ENCODE measurements at places on chromosomes 3 and 15.

DNA sequence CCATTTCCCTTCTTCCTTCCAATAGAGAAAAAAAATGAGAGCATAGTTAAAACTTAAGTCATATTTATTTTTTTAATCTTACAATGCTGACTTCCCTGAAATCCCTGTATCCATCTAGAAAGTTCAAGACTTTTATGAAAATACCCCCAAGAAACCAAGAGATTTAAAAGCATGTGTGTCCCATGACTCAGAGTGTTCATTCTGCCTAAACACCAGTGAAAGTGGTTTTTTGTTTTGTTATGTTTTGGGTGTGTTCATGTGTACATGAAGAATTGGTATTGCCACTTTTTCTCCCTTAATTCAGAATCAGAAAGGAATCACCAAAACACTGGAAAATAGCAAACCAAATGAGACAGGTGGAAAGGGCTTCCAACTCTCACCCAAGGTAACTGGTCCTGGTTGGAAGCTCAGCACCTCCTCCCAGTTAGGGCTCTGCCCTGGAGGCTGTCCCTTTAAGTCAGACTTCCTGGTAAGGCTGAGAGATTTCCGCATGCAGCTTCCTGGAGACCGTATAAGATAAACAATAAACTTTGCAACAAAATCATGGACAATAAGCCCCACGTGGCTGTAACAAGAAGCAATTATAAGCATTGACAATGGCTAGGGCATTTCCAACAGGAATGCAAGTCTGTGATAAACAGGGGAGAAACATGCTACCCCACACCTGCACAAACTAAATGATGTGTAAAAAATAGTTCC is 121.9 kb upstream of the ARHGEF3 start:
- no peak for DNase-seq

DNA sequence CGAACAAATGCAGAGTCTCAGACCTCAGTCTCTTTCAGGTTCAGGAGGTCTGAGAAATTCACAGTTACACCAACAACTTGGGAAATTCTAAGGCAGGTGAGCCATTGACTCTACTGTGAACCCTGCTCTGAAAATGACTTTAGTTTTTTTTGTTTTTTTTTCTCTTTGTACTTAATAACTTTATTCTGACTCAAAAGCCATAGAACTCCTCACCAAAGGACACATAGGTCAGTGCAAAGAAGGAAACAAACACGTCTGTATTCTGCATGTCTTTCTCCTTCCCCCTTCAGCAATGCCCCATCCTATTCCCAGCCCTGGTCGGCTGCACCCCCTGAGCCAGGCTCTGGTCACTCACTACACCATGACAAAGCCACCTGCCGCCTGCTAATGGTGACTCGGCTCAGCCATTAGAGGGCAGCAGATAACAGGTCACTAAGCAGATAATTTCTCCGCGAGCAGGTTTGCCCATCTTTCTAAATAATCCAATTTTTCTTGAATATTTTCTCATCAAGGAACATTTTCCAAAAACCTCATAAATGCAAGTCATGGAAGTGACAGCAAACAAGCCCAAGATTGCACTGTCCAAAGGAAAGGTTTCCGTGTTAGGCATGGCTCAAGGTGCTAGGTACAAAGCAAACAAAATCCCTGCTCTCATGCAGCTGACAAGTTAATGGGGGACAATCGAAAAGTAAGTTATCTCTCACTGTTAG is 37.7 kb downstream of the TM4SF4 start:
- peak; percentile 25 for DNase-seq

DNA sequence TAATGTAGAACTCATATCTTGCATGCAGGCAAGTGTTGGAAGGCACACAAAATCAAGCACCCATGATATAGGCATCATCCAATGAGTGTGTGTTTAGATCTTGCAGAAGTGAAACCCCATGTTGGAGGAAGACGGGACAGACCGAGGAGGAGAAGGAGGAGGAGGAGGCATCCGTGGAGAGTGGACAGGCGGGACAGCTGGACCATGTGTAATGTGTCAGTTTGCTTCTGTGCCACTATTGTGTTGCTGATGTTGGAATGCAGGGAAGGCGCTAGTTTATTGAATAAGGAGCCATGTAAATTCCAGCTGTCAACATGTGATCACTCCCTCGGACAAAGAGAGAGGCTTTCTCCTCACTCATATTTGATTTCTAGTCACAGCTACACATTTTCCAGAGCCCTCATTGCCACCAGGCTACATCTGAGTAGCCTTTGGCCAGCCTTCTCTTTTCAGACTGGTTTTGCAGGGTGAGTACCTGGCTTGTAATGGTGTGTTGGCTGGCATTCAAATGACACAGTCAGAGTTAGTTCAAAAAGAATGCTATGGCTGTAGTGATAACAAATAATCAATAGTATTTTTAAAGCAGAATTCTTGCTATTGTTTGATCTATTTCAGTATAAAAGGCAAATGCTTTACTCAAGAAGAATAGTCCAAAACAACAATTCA is 1037.6 kb upstream of the NR2F2 start:
- DNase-seq: no peak

DNA sequence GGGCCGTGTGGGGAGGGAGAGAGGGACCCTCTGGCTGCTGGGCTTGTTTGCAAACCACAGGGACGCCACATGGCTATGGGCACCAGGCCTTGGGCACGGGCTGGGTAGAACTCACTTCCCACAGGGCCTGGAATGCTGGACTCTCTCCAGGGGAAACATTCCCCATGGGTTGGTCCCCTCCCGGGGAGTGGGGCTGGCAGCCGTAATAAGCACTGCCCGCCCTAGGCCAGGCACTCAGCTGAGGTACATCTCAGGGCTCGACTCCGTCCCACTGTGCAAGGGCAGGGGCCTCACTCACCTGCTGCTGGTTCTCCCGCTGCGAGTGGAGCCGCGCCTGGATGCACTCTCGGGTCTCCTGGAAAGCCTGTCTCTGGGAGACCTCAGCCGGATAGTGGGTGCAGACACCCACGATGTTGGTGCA is 96.7 kb downstream of the ADCY5 start:
- DNase-seq: no peak

DNA sequence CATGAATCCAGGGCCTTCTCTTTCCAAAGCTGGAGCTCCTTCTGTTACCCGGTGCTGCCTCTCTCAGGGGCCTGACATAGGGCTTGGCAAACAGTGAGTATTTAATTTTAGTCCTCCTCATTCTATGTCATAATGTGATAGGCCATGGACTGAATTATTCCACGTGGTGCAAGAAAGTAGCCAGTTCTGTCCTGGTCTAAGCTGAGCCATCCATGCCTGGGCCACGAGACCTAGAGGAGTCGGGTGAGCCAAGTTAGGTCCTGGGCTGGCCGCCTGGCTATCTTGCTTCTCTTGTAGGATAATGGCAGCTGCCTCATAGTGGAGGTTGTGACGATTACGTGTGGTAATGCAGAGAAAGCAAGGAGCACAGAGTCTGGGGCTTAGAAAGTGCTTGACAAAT is 170.6 kb downstream of the FAM43A start:
- DNase-seq: no peak

DNA sequence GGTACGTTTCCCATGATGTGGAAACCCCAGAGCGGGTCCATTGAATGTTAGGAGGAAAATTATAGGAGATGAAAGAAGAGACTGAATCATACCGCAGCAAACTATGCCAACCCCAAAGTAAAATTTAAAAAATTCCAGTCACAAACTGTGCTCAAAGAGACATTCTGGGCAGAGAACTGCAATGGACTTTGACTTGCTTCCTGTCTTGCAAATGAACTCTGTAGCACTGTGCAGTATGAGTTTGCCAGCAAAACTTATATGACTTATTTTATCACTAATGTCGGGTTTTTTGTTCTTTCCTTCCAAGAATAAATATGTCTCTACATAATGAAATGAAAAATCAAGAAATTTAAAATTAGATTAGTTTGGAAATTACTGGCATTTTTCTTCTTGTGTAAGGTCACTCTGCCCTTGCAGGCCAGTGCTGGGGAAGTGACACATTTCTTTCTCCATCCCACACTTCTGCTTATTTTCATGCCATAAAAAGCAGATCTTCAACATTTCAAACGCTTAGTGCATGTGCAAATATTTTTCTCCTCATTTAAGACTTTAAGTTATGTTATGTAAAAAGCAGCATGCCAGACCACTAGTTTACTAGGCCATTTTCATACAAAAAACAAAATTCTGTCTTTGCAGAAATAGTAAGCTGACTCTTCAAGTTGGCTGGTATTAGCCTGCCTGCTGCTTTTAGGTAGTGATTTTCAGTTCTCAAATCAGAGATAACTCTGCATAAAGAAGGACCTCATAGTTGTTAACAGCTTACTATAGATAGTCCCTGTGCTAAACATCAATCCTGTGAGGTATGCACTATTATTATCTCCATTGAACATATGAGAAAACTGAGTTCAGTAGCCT is 32.2 kb upstream of the SSR3 start:
- DNase-seq: no peak

DNA sequence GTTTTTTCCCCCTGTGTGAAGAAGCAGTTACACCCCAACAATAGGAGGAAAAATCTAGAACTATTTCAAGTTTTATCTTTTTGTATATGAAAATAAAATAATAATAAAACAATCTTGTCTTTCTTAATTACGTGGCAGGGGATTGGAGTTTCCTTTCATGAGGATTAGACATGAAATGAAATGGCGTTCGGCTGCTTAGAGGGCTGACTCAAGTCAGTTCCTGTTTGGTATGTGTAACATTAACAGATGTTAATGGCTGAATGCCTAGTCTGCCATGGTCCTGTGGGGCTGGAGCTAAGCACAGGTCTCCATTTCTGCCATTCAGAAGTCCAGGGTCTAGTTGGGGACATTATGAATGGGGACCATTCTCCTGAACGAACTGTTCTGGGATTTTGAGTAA is 3.1 kb upstream of the EXOG start:
- DNase-seq: no peak

DNA sequence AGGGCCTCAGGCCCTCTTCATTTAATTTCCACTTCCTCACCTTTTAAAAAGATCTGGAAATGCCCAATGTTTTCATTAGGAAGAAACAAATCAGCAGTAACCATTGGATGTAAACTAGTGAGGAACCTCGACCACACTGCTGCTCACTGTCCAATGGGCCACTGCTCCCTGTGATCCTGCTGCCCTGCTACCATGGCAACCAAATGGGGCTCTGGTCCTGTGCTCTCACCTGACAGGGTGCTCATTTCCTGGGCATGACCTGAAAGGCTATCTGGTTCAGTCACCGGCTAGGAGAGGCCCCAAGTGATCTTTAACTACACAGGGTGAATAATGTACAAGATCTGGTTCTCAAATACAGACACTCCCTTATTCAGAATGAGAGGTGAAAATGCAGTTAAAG is 54.6 kb downstream of the ARHGEF3 start:
- no peak for DNase-seq

DNA sequence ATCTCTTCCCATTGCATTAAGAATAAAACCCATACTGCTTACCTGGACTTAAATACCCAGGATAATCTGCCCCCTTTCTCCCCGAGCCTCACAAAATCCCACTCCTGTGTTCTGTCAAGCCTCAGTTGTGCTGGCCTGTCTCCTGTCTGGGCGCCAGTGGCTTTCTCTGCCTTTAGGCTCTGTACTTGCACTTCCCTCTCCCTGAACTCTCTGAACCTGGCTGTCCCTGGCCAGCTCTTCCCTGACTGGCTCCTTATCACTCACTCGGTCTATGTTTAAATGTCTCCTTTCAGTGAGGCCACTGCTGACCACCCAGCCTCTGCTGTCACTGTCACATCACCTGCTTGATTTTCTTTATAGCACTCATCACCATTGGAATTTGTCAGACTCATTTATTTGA is 382.7 kb upstream of the PPP2R3A start:
- no peak for DNase-seq

GRCh38 chr15:97729270-97729669 is 231.2 kb upstream of the ARRDC4 start:
- DNase-seq: no peak

- DNase-seq: no peak
These were observed 46.1 kb upstream of the TNFSF10 start for GRCh38 chr3:172569128-172570008.

All from GM12892 (cell line).